ENCODE measurements at places on chromosomes 3 and 15.

GRCh38 chr3:144491333-144491732 is 519.7 kb downstream of the DIPK2A start:
- no peak for DNase-seq

GRCh38 chr3:127565711-127566110 is 24.8 kb downstream of the TPRA1 start:
- DNase-seq, result no peak

- no peak for DNase-seq
Measured at GRCh38 chr3:133208184-133208583, 170.0 kb downstream of the TMEM108 start.

GRCh38 chr3:354432-354831 is 157.9 kb downstream of the CHL1 start:
- peak; percentile 22 for DNase-seq

- DNase-seq, result no peak
Measured at GRCh38 chr3:115808244-115808643, 184.9 kb downstream of the GAP43 start.

GRCh38 chr3:31544634-31545033 is 11.9 kb downstream of the STT3B start:
- no peak for DNase-seq

GRCh38 chr3:177459401-177459800 is 262.1 kb upstream of the TBL1XR1 start:
- DNase-seq, result no peak

DNA sequence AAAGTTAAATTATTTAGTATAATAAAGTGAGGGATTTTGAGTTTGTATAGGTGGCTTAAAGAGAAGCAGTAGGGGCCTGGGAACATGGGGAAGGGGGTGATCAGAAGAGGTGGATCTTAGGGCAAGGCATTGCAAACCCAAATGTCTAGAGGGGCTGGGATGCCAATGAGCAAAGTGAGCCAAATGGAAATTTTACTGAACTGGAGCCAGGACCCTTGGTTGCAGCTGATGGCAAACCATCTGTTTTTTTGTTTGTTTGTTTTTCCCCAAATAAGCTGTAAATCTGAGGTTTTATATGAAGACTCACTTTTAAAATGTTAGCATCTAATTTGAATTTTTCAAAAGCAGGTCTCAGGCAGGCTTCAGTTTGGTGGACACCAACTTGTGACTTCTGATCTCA is 14.8 kb upstream of the PARP14 start:
- no peak for DNase-seq

DNA sequence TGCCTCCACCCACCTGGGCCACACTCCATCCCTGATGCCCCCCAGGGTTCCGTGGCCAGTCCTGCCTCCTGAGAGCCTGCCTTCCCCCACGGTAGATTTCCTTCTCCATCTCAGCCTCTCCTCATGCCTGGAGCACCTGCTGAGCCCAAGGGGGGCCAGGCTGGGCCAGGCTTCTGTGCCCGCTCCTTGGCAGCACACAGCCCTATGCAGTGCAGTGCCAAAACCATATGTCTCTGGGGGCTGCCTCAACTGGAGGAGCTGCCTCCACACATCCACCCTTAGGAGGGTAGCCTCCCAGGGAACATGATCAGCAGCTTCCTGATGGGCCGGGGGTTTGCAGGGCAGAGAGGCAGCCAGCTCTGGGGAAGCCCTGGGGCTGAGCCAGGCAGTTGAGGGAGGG is 24.6 kb upstream of the GATA2 start:
- no peak for DNase-seq

- DNase-seq, result no peak
Measured at GRCh38 chr3:11618904-11619303, 24.8 kb downstream of the VGLL4 start.

GRCh38 chr3:87793337-87793877 is 265.4 kb downstream of the CGGBP1 start:
- no peak for DNase-seq

DNA sequence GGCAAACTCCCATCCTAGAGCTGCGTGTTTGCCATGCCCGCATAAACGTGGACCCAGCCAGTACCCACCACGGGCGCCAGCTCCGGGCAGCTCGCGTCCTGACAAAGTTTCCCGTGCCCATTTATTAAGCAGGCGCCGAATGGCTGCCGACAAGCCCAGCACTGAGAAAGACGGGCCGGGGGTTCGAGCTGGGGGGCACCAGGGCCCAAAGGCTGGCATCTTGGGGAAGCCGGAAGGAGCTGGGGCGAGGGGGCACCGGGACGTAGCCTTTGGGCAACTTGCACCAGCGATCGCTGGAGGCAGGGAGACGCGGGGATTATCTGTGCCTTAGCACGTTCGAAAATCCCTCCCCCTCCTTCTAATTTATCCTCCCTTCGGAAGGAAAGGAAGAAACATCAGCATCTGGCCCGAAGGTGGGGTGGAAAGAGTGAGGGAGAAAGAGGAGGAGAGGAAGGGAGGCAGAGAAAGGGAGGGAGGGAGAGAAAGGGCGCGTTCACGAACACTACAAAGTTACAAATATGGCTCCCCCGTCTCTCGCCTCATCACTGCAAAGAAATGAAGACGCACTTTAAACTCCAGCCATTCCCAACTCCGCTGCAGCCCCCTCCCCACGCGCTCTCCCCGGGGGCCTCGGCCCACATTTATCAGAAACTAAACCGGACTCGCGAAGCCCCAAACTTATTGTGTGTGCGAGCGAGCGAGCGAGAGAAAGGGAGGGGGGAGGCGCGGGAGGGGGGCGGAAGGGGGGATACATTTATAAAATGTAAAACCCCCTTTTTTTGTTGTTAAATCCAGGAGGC is 1.0 kb downstream of the ANP32A start:
- peak; percentile 25 for DNase-seq

DNA sequence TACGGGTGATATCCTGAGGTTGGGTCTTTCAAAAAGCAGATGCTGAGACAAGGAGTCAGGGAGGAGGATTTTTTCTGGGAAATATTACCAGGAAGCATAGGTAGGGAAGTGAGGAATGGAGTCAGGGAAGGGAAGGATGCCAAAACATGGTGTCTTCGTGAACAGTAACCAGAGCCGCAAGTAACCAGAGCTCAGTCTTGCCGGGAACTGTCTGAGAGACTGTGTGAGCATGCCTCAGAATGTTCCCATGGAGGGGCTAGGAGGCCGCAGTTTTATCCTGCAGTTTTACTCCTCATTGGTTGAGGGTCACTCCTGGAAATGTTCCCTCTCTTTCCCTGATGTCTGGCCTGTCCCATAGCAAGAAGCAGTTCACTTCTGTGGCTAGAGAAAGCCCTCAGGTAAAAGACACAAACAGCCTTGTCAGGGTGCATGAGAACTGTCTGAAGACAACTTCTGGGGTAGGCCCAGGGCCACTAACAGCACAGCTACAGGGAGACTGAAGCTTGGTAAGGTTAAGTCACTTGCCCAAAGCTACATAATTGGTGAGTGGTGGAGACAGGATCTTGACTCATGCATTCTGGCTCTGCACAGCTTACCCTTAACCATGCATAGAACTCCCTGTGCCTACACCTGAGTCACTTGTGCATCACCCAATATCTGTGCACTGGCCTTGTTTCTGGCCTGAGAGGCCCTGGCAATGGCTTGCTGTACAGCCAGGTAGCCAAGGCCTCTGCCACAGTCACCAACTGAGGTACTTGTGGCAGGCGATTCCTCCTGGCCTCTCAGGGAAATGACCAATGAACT is 76.3 kb upstream of the FRMD4B start:
- no peak for DNase-seq

GRCh38 chr3:4019501-4019900 is 220.3 kb downstream of the LRRN1 start:
- DNase-seq, result no peak

Data from endothelial cell (in vitro differentiated cells).